A549 treated with DMSO at 1 μM for 4 hours (cell line): ENCODE measurements at places on chromosomes 7 and 10. TPM values are rescaled to one million over a fixed set of nuclear protein-coding genes. Genes with fewer than 3 reads are reported as not detected.

Gene PRKG1
- 0.16 TPM in 1 of 5 replicates, not detected in the others for total RNA-seq

Gene BBIP1
- total RNA-seq = 35.2 to 50.2 TPM (median 37.1 TPM) in 5 replicates

Gene GDF2
- not detected in 5 replicates for total RNA-seq

Gene FAM25G
- 0.65 to 1.8 TPM in 2 of 5 replicates, not detected in the others for total RNA-seq

Gene ANKRD61
- 0.50 to 0.99 TPM (median 0.78 TPM) in 5 replicates for total RNA-seq

Gene NUDT1
- 88.3 to 105 TPM (median 95.4 TPM) in 5 replicates for total RNA-seq

Gene ZNF800
- 9.9 to 13.6 TPM (median 11.2 TPM) in 5 replicates for total RNA-seq

Gene ARMC10
- 26.7 to 43.6 TPM (median 39.2 TPM) in 5 replicates for total RNA-seq

Gene OPN1SW
- total RNA-seq = not detected in 5 replicates

Gene GPR146
- total RNA-seq = 2.0 to 2.3 TPM (median 2.1 TPM) in 5 replicates

Gene SMO
- 14.3 to 20.2 TPM (median 16.5 TPM) in 5 replicates for total RNA-seq

Gene CCDC172
- total RNA-seq = not detected in 5 replicates

Gene NUDT13
- 2.0 to 3.3 TPM (median 3.0 TPM) in 5 replicates for total RNA-seq

Gene CALML5
- not detected in 5 replicates for total RNA-seq
